ENCODE measurements at places on chromosomes 7 and 10.

DNA sequence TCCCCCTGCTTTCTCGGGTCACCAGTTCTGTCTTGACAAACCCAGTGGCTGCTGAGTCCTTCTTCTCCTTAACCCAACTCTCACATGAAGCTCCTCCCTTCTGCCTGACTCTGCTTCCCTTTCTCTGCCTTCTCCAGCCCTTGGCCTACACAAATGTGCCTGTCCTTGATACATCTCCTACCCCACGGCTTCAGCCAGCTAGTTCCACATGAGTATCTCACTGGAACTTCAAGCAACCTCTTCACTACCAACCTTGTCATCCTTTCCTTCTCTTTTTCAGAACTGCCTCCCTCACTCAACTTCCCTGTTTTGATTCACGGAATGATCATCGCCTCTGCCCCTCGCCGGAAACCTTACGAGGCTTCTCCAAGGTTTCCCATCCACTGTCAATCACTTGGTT, 55.9 kb downstream of the PDIA4 start:
- no peak for DNase-seq

GRCh38 chr7:137096607-137097006, 228.2 kb downstream of the CHRM2 start:
- no peak for DNase-seq

GRCh38 chr10:10133281-10133680, 884.4 kb upstream of the CELF2 start:
- DNase-seq = no peak

DNA sequence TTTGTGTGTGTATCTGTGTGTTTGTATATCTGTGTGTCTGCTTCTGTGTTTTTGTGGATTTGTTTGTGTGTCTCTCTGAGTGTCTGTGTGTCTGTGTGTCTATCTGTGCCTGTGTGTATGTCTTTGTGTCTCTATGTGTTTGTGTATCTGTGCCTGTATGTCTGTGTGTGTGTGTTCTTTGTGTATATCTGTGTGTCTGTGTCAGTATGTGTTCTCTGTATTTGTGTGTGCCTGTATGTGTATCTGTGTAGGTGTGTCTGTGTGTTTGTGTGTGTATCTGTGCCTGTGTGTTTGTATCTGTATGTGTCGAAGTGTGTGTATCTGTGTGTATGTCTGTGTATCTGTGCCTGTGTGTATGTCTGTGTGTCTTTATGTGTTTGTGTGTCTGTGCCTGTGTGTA, 118.2 kb downstream of the SH2D4B start:
- DNase-seq = no peak

GRCh38 chr7:31633894-31634494, 53.0 kb upstream of the PPP1R17 start:
- no peak for DNase-seq

DNA sequence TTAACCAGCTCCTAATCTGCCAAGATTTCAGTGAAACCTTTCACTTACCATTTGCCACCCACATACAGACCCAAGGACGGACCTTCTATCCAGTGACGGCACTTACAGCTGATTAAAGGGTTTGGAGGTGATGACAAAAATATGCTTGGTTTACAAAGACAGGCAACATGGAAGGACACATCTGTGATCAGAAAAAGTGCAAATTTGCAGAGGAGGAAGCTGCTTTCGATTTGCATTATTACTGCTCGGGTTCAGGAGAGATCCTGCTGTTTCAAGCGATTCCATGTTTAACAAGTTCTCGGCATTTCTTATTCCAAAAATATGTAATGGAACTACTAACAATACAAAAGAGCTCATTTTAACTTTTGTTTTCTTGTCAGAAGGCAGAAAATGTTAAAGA, 109.0 kb downstream of the JAZF1 start:
- DNase-seq = no peak

DNA sequence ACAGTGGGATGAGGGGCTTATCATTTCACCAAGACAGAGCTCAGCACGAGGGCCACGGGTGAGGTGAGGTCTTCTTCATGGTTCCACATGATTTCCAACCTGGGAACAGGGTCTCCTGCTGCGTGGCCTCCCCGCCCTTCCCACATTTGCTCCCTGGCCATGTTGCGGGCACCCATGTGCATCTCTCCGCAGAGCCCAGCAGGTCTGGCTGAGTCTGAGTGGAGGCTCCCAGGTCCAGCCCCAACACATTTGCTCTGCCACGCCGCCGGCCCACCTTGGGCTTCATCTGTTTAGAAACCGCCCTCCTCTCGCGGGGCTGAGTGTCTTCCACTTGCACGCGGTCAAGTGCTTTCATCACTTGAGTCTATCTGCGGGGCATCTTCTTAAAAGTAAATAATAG, 14.8 kb upstream of the PRKAR1B start:
- no peak for DNase-seq

All from activated naive CD4-positive, alpha-beta T cell treated with anti-CD3 and anti-CD28 coated beads, Interleukin-2, amount 50 U/mL, for 72 hours (primary cell).